Mesothelial cell of epicardium (in vitro differentiated cells): ENCODE measurements at places on chromosomes 7 and 10.

DNA sequence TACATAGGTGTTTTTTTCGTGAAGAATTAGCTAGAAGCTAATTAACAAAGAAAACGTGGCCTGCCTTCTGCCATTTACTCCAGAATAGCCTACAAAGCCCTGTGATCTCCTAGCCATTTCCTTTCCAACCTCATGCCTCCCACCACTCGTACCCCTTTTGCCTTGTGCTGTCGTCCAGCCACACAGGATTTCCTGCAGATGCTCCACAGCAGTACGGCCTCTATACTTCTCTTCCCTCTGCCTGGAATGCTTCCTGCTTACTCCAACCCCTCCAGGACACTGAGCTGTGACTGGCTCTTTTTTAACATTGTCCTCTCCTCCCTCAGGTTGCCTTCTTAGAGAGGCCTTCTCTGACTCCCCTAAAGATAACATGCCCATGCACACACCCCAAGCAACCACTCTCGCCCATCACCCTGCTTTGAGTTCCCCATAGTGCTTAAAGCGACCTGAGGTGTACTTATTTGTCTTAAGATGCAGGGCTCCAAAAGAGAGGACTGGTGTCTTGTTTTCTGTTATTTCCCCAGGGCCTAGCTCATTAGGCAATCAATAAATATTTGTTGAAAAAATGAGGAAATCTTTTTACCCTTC is 32.7 kb downstream of the STK17A start:
- peak overlapping the region; percentile 8 for H3K27ac ChIP-seq
- no peak for DNase-seq
- no peak overlapping the region for H3K4me3 ChIP-seq
- H3K4me1 ChIP-seq: no peaks in the 10 kb centered on the region
- H3K36me3 ChIP-seq: peaks cover 13% of the 10 kb centered on the region
- no peaks in the 10 kb centered on the region for H3K27me3 ChIP-seq

- H3K27ac ChIP-seq: no peak overlapping the region
- peaks cover 16% of the 10 kb centered on the region for H3K27me3 ChIP-seq
- H3K36me3 ChIP-seq: no peaks in the 10 kb centered on the region
- H3K4me1 ChIP-seq: peaks cover 4% of the 10 kb centered on the region
Observed at GRCh38 chr10:111316722-111317212, 239.9 kb downstream of the ADRA2A start.

DNA sequence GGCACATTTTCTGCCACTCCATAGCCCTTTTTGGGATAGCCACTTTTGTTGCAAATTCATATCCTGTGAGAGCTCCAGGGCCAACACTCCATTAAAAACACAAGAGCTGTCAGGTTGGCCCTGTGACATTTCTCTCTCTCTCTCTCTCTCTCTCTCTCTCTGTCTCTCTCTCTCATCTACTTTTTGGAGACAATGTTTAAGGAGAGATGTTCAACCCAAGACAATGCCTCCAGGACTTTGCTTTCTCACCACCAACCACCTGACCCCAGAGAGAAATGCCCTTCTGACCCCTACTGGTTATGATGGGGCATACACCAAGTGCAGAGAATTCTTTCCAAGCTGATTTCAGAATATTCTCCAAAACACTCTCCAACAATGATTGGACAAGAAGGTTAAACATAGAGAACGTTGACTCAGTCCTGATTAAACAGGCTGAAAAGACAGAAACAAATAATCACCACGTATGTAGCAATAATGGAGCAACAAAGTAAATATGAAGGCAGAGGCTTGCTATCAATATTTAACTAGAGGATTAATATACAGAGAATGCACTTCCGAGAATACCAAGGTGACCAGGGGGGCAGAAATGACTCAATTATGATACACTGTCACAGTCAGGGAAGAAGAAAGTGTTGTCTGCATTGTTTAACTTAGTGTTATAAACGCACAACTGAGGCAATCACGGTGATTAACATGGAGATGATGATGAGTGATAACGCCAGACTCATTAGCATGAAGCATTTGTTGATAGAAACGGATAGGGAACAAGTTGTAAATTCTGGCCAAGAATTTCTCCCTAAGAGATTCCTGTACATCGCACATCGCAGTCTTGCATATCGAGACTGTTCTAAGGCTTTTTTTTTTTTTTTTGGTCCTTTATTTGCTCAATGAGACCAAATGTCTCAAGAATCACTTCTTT is 178.5 kb downstream of the NRP1 start:
- no peaks in the 10 kb centered on the region for H3K27me3 ChIP-seq
- no peak overlapping the region for H3K4me3 ChIP-seq
- DNase-seq: no peak
- H3K4me1 ChIP-seq: peaks cover 2% of the 10 kb centered on the region

GRCh38 chr7:152647009-152647408 is 28.9 kb downstream of the XRCC2 start:
- no peak overlapping the region for H3K27ac ChIP-seq
- no peaks in the 10 kb centered on the region for H3K4me1 ChIP-seq
- DNase-seq: no peak
- peaks cover 36% of the 10 kb centered on the region for H3K36me3 ChIP-seq
- H3K27me3 ChIP-seq: no peaks in the 10 kb centered on the region

- DNase-seq: no peak
- H3K27me3 ChIP-seq: no peaks in the 10 kb centered on the region
- no peak overlapping the region for H3K4me3 ChIP-seq
- peaks cover 42% of the 10 kb centered on the region for H3K36me3 ChIP-seq
Observed at GRCh38 chr7:151381098-151381347, 28.8 kb downstream of the WDR86 start.

DNA sequence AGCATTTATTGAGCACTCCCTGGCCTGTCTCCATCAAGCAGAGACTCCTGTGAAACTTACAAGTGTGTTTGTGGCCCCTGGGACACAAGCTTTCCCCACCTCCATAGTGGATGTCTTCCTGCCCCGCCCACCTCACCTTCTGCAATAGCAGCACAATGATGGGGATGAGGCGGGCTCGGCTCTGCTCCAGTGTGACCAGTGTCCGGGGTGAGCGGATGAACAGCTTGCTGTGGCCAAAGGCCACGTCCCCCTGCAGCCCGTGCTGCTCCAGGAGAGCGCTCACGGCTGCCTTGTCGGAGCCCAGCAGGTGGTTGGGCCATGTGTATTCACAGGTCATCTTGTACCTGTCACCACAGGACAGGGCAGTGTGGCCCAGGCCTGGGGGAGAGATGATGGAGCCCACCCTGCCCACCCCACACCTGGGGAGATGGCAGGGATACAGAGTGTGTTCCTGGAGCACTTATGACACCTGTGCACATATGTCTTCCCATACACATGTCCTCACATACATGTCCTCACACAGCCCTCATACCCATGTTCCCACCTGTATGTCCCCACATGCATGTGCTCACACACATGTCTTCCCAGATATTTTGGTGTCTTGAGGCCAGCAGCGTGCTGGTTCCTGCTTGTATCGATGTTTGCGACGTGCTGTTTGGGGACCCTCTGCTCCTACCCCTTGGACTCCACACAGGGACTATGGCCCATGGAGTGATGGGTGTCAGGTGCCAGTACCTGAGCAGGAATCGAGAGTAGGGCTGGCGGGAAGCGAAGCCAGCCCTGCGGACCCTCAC is 12.7 kb downstream of the MYO1G start:
- no peaks in the 10 kb centered on the region for H3K36me3 ChIP-seq
- H3K27ac ChIP-seq: no peak overlapping the region
- no peak overlapping the region for H3K4me3 ChIP-seq
- no peaks in the 10 kb centered on the region for H3K4me1 ChIP-seq

DNA sequence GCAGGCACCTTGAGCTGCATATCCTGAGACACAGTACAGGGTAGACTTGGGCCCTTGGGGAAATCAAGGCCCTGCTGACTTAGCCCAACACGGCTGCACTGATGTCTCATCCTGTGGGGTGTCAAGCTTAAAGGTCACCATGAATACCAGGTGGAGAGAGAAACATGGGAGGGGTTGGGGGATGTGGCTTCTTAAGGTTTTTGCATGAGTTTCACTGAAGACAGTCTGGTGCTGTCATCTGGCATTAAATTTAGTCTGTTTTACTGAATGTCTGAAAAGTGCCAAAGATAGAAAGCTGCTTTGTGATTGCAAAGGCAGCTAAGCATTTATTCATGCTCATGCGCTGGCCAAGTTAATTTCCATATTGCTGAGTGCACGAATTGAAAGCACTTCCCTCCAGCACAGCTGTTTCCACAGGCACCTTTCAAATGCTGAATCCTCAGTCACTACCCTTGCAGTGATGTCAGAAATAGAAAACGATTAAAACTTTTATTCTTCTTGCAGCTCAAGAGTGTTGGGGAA is 102.1 kb downstream of the OSBPL3 start:
- no peak overlapping the region for H3K27ac ChIP-seq
- DNase-seq: no peak
- no peaks in the 10 kb centered on the region for H3K36me3 ChIP-seq

- DNase-seq: no peak
- H3K4me1 ChIP-seq: peaks cover 10% of the 10 kb centered on the region
- H3K27me3 ChIP-seq: no peaks in the 10 kb centered on the region
Observed at GRCh38 chr10:70740406-70741288, 44.5 kb downstream of the TBATA start.

- no peaks in the 10 kb centered on the region for H3K36me3 ChIP-seq
- no peaks in the 10 kb centered on the region for H3K4me1 ChIP-seq
- H3K27me3 ChIP-seq: peaks cover 22% of the 10 kb centered on the region
- no peak overlapping the region for H3K4me3 ChIP-seq
- no peak for DNase-seq
Observed at GRCh38 chr7:103382032-103382402, 34.6 kb downstream of the PSMC2 start.

DNA sequence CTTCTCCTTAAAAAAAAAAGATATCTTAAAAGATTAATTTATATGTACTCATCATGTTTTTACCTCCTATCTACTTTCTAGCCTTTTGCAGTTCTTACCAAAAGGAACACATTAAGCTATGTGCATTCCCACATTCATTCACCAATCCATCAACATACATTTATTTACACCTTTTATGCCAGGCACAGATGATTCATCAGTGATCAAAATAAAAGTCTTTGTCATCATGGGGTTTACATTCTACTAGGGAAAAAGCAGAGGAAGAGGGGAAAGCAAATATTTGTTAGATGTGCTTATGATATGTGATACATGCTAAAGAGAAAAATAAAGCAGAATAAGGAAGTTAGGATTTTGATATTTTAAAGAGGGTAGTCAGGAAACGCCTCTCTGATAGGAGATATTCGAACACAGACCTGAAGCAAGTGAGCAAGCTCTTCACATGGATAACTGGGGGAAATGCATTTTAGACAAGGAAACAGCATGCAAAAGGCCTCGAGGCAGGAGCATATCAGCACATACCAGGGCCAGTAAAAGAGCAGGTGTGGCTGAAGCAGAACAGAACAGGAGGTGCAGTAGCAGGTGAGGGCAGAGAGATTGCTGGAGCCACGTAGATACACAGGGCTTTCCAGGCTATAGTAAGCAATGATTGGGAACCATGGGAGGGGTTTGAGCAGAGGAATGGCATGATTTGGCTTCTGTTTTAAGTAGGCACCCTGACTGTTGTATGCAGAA is 67.4 kb downstream of the REEP3 start:
- no peaks in the 10 kb centered on the region for H3K27me3 ChIP-seq
- H3K27ac ChIP-seq: no peak overlapping the region
- no peak overlapping the region for H3K4me3 ChIP-seq
- H3K36me3 ChIP-seq: peaks cover under 1% of the 10 kb centered on the region
- DNase-seq: no peak
- peaks cover 19% of the 10 kb centered on the region for H3K4me1 ChIP-seq

DNA sequence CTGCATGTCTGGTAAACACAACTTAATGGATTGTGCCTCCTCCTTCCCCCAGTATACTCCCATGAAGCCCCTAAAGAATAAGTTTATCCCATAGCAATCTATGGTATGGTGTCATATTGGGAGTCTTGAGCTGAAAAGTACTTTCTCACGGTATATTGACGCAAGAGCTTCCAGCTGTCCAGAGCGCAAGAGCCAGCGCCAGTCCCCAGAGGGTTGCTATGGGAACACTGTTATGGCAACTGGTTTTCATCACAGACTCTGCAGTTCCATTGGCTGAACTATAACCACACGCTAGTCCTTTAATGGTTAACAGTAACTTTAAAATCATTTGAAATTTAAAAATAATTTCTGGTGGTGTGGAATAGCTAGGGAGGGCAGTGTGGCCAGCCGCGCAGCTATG is 46.9 kb downstream of the PRPF18 start:
- H3K36me3 ChIP-seq: peaks cover 24% of the 10 kb centered on the region
- no peak overlapping the region for H3K27ac ChIP-seq
- peaks cover 17% of the 10 kb centered on the region for H3K4me1 ChIP-seq
- no peak for DNase-seq

- peak overlapping the region; percentile 34 for H3K27ac ChIP-seq
- no peak overlapping the region for H3K4me3 ChIP-seq
- H3K4me1 ChIP-seq: peaks cover 20% of the 10 kb centered on the region
Observed at GRCh38 chr7:75732016-75732521, 6.7 kb downstream of the HIP1 start.

DNA sequence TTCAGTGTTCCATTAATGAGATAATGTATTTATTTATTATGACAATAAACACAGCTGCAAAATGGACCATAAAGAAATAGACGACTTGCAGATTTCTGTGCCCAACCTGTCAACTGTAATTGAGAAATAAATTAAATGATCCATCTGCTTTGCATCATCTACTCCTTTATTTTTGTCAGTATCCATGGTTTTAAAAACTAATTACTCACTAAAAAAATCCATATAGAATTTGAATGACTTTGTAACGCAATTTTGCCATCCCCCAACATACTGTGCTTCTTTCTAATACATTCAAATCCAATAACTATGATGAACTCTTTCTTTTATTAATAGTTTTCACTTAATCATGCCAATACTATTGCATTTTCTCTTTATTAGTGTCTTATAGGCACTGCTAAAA is 388.5 kb upstream of the SORCS1 start:
- no peaks in the 10 kb centered on the region for H3K36me3 ChIP-seq
- no peak overlapping the region for H3K4me3 ChIP-seq
- H3K27ac ChIP-seq: no peak overlapping the region
- no peaks in the 10 kb centered on the region for H3K4me1 ChIP-seq

GRCh38 chr10:101906586-101907183 is 63.1 kb upstream of the KCNIP2 start:
- no peak overlapping the region for H3K4me3 ChIP-seq
- no peak for DNase-seq
- H3K36me3 ChIP-seq: peaks cover 8% of the 10 kb centered on the region
- H3K27me3 ChIP-seq: no peaks in the 10 kb centered on the region
- no peaks in the 10 kb centered on the region for H3K4me1 ChIP-seq

DNA sequence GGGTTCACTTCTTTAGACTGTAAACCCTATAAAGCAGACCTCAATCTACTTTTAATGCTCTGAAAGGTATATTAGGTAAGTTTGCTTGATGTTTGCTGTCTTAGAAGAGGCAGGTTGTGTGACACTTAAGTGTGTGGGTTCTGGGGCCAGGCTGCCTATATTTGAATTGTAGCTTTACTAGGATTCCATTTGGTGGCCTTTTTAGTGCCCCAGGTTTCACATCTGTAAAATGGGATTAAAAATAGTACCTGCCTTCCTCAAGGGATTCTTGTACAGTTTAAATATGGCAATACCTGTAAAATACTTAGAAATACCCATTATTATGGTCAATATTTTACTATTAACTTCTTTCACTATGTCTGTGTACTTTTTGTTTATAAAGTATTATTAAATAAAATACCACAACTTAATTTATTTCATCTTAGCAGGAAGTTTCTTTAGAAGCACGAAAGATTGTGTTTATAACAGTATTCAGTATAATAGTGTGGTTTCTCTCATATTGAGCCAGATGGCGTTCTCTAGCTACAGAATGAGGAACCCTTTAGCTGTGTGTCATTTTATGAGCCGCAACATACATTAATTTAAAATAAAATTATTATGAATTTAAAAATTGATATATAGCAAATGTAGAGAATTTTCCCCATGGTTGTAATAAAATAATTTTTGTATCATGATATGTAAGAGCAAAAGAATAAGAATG is 94.2 kb downstream of the CDK14 start:
- H3K4me3 ChIP-seq: no peak overlapping the region
- peaks cover 36% of the 10 kb centered on the region for H3K4me1 ChIP-seq
- H3K27ac ChIP-seq: no peak overlapping the region
